ENCODE measurements at places on chromosomes 12 and 14.

DNA sequence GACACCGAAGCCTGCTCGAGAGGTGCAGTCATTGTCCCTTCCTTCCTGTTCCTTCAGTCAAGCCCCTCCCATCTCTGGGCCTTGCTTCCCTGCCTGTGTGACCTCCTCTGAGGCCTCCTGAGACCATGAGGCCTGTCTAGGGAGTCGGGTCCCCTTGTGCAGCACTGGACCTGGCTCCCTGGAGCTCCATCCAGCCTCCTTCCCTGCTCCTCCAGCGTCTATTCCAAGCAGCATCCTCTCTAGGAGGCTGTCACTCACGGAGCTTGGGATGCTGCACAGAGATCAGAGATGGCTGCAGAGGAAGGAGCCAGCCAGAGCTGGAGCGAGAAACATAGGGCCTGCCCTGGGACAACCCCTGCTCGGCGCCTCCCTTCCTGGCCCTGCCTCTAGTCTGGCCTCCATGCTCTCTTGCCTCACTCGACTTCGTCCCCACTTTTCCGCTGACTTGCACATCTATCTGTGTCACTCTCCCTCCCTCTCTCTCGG, 142.7 kb downstream of the BCL11B start:
- peak; percentile 19 for DNase-seq

GRCh38 chr14:34569750-34570149, 30.2 kb upstream of the EAPP start:
- DNase-seq: no peak

- DNase-seq: peak; percentile 12
Observed at GRCh38 chr12:94149781-94150239, 1.4 kb downstream of the PLXNC1 start.

- no peak for DNase-seq
Observed at GRCh38 chr14:34234258-34234657, 227.8 kb downstream of the SPTSSA start.

DNA sequence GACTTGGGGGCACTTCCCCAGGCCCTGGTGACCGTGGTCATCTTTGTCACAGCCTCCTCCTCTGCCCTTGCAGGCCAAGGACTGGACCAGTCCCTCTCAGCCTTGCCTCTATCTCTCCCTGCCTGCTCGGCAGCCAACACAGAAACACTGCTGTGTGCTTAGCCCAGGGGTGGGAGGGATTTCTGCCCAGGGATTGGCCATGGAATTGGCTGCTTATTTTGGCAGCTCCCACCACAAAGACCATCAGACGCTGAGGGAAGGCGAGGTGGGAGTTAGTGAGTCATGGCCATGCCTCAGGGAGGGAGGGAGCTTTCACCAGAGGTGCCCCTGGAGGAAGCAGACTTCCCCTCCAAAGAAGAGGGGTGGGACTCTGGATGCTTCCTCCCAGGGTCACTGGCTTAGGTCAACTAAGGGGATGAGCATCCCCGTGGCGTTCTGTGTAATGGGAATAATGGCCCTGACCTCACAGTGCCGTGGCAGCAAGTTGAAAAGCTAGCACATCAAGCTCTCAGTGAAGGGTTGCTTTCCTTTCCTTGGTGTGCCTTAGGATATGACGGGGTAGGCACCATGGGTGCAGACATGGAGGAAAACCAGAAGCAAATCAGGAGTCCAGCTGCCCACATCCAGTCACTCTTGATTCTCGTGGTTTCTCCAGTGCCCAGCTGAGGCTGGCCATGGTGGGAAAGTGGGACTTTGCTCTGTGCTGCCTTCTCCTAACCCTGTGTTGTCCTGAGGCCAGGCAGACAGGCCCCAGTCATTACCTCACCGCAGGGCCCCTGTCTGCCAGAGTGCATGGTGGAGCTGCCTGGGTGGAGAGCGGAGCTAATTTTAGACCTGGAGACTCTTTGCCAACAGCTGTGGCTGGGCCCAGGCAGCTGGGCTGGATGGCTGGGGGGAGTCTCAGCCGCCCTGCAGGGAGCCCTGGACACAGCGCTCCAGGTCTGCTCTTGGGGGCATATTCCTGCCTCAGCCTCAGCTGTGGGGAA, 21.4 kb downstream of the B4GALNT3 start:
- DNase-seq: peak; percentile 81

GRCh38 chr12:89309440-89309802, 42.9 kb downstream of the DUSP6 start:
- no peak for DNase-seq

GRCh38 chr12:86950043-86950442, 693.9 kb upstream of the MGAT4C start:
- no peak for DNase-seq

DNA sequence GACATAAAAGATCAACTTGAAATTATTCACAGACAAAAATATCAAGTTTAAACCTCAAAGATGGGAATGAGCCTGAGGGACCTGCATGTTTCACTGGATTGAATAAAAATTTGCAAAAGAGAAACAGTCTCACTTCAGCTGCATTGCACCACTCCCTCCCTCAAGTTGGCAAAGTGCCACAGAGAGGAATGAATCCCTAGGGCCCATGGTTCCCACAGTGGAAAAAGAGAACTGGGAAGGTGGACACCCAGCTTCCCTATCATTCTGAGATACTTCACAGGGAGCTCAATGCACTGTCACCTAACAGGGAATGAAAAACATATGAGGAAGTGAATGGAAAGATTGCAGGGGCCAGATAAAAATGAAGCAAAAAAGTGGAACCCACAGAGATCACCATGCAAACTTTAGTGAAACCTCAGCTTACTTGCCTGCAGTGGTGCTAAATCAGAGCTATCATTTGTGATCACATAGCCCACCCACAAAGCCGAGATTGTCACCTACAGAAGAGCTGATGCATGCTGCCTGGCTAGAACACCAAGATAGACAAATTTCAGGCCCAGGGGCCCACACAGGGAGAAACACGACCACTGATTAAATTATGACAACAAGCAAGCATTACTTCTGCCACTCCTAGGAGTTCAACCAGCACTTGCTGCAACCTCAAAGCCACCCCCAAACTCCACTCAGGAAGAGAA, 911.3 kb downstream of the LRFN5 start:
- no peak for DNase-seq

DNA sequence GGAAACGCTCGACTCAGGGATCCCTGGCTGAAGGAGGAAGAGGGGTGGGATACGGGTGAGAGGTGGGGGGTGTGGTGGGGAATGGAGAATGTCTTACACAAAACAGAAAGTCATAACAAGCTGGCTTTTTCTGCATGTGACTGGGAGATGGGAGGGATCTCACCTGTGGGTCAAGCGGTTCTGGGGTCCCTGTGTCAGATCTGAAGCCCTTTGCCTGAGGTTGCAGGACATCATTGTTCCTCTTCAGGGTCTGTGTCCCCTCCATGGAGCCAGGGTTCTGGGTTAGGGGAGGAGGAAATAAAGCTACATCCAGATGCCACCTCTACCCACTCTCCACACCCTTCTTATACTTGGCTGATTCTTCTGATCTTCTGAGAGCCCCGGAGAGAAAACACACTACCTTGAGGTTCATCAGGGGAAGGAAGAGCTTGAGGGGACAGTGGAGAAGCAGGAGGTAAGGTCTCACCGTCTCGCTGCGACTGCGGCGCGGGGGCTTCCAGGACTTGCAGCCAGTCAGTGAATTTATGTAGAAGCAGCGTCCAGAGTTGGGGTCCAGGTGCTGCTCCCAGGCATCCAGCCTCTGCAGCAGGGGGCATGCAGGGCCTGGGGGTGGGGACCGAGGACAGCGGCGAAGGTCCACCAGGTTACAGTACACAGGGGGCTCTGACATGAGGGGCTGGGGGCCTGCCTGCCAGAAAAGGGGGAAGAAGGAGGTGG, 2.5 kb downstream of the ARHGAP9 start:
- DNase-seq: peak; percentile 53
